Activated CD4-positive, alpha-beta T cell treated with anti-CD3 and anti-CD28 coated beads, Interleukin-2, amount 50 U/mL, for 48 hours (primary cell): ENCODE measurements at places on chromosomes 5 and 9.

- peak; percentile 78 for DNase-seq
These were observed 3.2 kb upstream of the NRARP start for GRCh38 chr9:137305060-137305797.

- no peak for DNase-seq
These were observed 524.1 kb downstream of the TMEM38B start for GRCh38 chr9:106218427-106218826.

DNA sequence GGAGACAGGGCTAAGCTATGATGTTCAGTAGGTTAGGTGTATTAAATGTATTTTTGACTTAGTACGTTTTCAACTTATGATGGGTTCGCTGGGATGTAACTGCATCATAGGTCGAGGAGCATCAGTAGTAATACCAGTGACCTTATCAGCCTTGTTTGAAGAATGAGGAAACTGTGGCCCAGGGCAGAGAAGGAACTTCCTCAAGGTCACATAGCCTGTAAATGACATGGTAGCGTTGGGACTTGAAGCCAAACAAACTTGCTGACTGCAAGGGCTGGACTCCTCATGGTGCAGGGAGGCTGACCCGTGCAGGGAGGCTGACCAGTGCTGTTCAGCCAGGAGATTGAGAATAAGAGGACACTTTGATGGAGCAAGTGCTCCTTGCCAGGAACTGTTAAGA, 21.3 kb upstream of the PTPN3 start:
- DNase-seq: no peak

GRCh38 chr5:78404682-78405293, 44.4 kb downstream of the SCAMP1 start:
- DNase-seq: no peak

- no peak for DNase-seq
These were observed 10.3 kb upstream of the FST start for GRCh38 chr5:53469946-53470687.

- no peak for DNase-seq
These were observed 20.2 kb upstream of the CDC23 start for GRCh38 chr5:138233280-138233679.
